ENCODE measurements at places on chromosomes 5 and 9. TPM values are rescaled to one million over a fixed set of nuclear protein-coding genes. Genes with fewer than 3 reads are reported as not detected.

GRCh38 chr9:12212860-12213259 lies 480.3 kb upstream of the TYRP1 start:
- no peaks in the 10 kb centered on the region for H3K4me1 ChIP-seq
- no peak overlapping the region for H3K27ac ChIP-seq
- DNase-seq = no peak
- no peaks in the 10 kb centered on the region for H3K36me3 ChIP-seq

DNA sequence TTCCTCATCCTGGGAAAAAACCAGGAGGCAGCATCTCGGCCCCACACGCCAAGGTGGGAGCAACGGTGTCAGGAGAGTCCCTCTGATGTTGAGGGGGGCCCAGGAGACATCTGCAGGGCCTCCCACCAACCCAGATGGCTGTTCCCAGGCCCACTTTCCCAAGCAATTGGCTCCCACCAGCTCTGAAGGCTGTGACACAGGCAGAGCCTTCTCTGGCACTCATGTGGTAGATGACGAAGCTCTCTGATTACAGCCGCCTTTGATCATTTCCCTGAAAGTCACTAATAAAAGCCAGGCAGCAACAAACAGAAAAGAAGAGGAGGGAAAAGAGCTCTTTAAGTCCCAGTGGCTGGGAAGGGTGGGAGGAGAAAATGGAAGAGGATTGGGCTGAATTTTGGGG lies 226.5 kb downstream of the CDK5RAP2 start:
- no peak overlapping the region for H3K4me3 ChIP-seq
- no peaks in the 10 kb centered on the region for H3K4me1 ChIP-seq
- no peak for DNase-seq
- H3K27ac ChIP-seq = no peak overlapping the region
- no peaks in the 10 kb centered on the region for H3K36me3 ChIP-seq

DNA sequence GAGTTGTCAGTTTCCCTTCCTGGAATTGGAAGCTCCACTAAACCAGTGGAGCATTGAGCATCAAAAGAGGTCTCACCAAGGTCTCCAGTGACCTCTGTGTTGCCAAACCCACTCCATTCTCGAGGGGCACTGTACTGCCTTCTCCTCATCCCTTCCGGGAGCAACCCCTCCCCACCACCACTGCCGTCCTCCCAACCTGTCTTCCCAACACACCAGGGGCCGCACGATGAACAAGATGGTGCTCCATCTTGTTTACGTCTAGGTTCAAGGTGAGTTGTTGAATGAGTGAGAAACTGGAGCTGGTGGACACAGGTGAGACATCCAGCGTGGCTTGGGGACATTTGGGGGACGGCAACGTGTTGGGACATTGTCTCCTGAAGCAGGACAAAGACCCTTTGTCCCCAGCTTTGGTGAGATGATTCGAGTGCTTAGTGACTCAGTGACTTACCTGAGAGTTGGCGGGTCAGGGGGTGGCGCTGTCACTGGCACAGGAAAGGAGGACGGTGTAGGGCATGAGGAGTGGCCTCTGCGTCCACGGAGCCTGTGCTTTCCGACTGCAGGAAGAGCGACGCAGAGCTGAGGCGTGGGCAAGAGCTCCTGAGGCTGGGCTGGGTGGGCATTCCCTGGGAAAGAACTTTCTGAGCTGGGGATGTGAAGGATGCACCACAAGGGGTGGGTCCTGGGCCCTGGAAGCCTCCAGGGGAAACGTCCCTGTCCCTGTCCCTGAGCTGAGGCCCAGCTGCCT lies 44.8 kb upstream of the RNU6ATAC start:
- peak; percentile 48 for DNase-seq
- H3K27ac ChIP-seq = no peak overlapping the region
- H3K4me1 ChIP-seq = peaks cover 4% of the 10 kb centered on the region
- no peaks in the 10 kb centered on the region for H3K27me3 ChIP-seq
- H3K4me3 ChIP-seq = no peak overlapping the region
- H3K36me3 ChIP-seq = no peaks in the 10 kb centered on the region

DNA sequence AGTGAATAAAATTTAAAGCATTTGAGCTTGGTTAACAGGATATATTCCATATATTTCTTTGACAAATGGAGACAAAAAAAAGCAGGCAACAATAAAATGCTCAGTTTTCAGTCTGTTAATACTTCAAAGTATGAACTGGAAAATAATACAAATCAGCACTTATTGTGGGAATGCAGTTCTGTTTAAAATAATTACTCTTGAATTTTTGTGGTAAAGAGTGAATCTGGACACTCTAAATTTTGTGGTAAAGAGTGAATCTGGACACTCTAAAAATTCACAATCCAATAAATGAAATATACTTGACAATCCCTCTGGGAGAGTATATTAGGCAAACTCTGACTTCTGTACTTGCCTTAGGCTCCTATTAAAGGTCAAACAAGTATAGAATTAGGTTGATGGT lies 141.9 kb upstream of the RASA1 start:
- H3K27me3 ChIP-seq = no peaks in the 10 kb centered on the region
- H3K4me1 ChIP-seq = peaks cover 6% of the 10 kb centered on the region
- no peaks in the 10 kb centered on the region for H3K36me3 ChIP-seq
- no peak overlapping the region for H3K27ac ChIP-seq
- DNase-seq = no peak

- H3K4me3 ChIP-seq = no peak overlapping the region
- H3K36me3 ChIP-seq = no peaks in the 10 kb centered on the region
- H3K27me3 ChIP-seq = no peaks in the 10 kb centered on the region
- no peaks in the 10 kb centered on the region for H3K4me1 ChIP-seq
- DNase-seq = no peak
- H3K27ac ChIP-seq = no peak overlapping the region
These were observed 53.9 kb upstream of the RIC1 start for GRCh38 chr9:5575000-5575399.

DNA sequence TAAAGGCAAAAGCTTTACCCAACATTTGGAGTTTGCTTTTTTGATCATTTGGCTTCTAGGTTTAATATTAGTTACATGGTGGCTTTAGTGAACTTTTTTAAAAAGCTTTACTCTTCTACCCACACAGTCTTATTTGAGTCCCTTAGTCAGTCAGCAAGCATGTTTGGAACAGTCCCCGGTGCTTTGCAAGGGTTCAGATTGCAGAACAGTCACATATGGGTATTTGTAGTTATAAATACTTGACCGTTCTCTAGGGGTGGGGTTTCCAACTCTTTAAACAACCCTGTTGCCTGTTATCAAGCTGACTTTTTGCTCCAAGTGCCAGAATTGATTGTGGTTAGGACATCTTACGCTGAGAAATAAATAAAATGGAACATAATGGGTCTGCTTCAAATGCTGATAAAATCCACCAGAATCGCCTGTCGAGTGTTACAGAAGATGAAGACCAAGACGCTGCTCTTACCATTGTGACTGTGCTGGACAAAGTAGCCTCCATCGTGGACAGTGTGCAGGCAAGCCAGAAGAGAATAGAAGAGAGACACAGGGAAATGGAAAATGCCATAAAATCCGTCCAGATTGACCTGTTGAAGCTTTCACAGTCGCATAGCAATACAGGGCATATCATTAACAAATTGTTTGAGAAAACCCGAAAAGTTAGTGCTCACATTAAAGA lies at the start of gene CAVIN4:
CAVIN4 (plus strand) TSS at position 304 of the 673 bp plus-strand sequence; CDS start at position 369, 65 bp downstream.
- H3K4me3 ChIP-seq = no peak within 1 kb of the TSS
- H3K27me3 ChIP-seq = no peaks in the 10 kb centered on the region
- no peaks in the 10 kb centered on the region for H3K36me3 ChIP-seq
- no peaks in the 10 kb centered on the region for H3K4me1 ChIP-seq

DNA sequence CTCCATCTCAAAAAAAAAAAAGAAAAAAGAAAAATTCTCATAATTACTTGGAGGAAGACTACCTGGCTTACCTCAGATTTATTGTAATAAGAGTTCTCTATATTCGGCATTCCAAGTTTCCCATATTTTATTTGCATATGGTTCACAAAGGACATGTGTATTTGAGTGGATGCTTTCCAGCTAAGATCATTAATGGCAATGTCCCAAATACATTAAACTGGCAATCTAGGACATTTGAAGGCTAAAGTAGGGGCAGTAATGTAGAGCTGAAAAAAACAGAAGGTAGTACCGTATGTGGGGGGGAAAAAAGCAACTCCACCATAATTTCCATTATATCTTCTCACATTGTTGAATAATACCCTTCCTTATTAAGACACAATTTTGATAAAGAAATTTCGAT lies 4.9 kb downstream of the TUT7 start:
- H3K4me1 ChIP-seq = peaks cover 71% of the 10 kb centered on the region
- peaks cover 39% of the 10 kb centered on the region for H3K36me3 ChIP-seq
- H3K27ac ChIP-seq = no peak overlapping the region
- DNase-seq = no peak
- no peaks in the 10 kb centered on the region for H3K27me3 ChIP-seq
- no peak overlapping the region for H3K4me3 ChIP-seq

DNA sequence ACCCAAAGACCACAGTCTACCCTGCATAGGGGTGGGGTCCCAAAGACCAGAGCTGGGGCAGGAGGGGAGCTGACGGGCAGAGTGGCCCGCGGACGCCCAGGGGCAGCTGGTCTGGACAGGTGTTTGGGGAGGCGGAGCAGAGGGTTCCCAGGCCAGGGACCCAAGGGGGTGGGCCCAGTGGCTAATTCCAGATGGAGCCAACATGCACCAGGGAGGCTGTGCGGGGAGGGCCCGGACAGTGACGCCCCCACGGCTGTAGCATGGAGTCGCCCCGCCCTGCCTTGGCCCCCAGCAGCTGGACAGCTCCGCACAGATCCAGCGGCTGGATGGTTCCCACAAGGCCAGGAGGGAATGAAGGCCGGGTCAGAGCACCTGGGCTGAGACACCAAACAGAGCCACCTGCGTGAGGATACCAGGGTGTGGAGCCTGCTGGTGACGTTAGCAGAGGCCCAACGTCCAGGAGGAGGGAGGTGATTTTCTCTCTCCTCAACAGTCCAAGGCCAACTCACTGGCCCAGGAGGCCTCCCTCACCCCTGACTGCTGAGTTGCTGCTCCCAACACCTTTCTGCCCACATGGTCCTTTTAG lies 55.3 kb upstream of the EGFL7 start:
- H3K36me3 ChIP-seq = no peaks in the 10 kb centered on the region
- no peak overlapping the region for H3K4me3 ChIP-seq
- peaks cover 18% of the 10 kb centered on the region for H3K4me1 ChIP-seq
- no peak overlapping the region for H3K27ac ChIP-seq

GRCh38 chr9:91428436-91428835 lies 4.8 kb upstream of the NFIL3 start:
- H3K36me3 ChIP-seq = no peaks in the 10 kb centered on the region
- H3K4me3 ChIP-seq = no peak overlapping the region
- no peaks in the 10 kb centered on the region for H3K27me3 ChIP-seq
- H3K4me1 ChIP-seq = peaks cover 5% of the 10 kb centered on the region

- no peak for DNase-seq
- no peaks in the 10 kb centered on the region for H3K4me1 ChIP-seq
- no peaks in the 10 kb centered on the region for H3K36me3 ChIP-seq
- no peaks in the 10 kb centered on the region for H3K27me3 ChIP-seq
- H3K4me3 ChIP-seq = no peak overlapping the region
These were observed 161.6 kb downstream of the C5orf15 start for GRCh38 chr5:133806847-133807246.

GRCh38 chr5:180090098-180090768 lies 18.7 kb upstream of the RNF130 start:
- peak overlapping the region; percentile 58 for H3K27ac ChIP-seq
- H3K4me3 ChIP-seq = peak overlapping the region; percentile 58
- H3K27me3 ChIP-seq = no peaks in the 10 kb centered on the region
- DNase-seq = peak; percentile 91

- no peaks in the 10 kb centered on the region for H3K27me3 ChIP-seq
- no peaks in the 10 kb centered on the region for H3K36me3 ChIP-seq
- no peak overlapping the region for H3K27ac ChIP-seq
- no peak for DNase-seq
These were observed 4.8 kb downstream of the ROPN1L start for GRCh38 chr5:10446490-10446889.

DNA sequence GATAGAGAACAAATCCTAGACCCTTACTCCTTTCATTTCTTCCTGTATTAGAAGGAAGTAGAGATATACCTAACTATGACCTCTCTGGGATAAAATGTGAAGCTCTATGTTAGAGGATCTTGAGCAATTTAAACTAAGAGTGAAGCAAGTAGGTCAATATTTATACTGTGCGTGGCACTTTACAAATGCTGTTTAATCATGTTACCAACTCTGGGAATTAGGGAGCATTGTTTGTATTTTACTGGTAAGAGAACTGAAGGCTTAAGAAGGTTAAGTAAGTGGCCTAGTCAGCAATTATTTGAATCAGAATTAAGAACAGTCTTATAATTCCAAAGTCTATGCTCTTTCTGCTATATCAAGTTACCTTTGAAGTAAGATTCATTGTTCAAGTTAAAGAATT lies 12.0 kb downstream of the TNC start:
- no peaks in the 10 kb centered on the region for H3K27me3 ChIP-seq
- H3K4me1 ChIP-seq = no peaks in the 10 kb centered on the region
- peak overlapping the region; percentile 20 for H3K27ac ChIP-seq
- no peaks in the 10 kb centered on the region for H3K36me3 ChIP-seq
- DNase-seq = no peak

- no peak overlapping the region for H3K27ac ChIP-seq
- no peak overlapping the region for H3K4me3 ChIP-seq
- no peak for DNase-seq
- no peaks in the 10 kb centered on the region for H3K4me1 ChIP-seq
- H3K27me3 ChIP-seq = no peaks in the 10 kb centered on the region
- no peaks in the 10 kb centered on the region for H3K36me3 ChIP-seq
These were observed 398.6 kb downstream of the PSAT1 start for GRCh38 chr9:78695519-78695918.

DNA sequence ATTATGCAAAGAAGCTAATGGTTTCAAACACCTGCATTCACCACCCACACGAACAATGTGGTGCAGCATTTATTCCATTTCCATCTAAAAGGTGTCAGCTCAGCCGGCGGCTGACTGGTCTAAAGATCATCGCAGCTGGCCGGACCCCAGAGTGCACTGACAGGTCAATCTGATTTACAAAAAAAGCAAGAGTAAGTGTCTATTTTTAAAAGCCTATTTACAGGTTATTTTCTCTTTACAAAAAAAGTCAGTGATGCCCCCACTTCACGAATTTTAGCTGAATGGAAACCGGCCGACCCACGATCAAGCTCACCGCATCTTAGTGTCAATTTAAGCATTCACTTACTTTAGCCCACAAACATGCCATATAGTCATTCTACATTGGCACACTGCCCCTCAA lies 58.3 kb downstream of the SEMA4D start:
- H3K36me3 ChIP-seq = no peaks in the 10 kb centered on the region
- peak overlapping the region; percentile 58 for H3K27ac ChIP-seq
- no peak overlapping the region for H3K4me3 ChIP-seq

CETN3 gene
- 20.6 TPM for total RNA-seq

IL31RA gene
- total RNA-seq = 0.14 TPM

ADAMTS13 gene
- 2.0 TPM for total RNA-seq

LTC4S gene
- total RNA-seq = 22.6 TPM

TRMO gene
- total RNA-seq = 17.3 TPM

IARS1 gene
- total RNA-seq = 83.9 TPM

FPGS gene
- 68.9 TPM for total RNA-seq

DOK3 gene
- 45.6 TPM for total RNA-seq

PCDHGA6 gene
- total RNA-seq = 3.9 TPM

NTRK2 gene
- 0.98 TPM for total RNA-seq

PIK3R1 gene
- total RNA-seq = 137 TPM

PCDHA3 gene
- total RNA-seq = 1.3 TPM

ARHGEF37 gene
- total RNA-seq = 13.3 TPM

HACD4 gene
- total RNA-seq = 10.6 TPM

CHD1 gene
- total RNA-seq = 33.3 TPM

LCN6 gene
- total RNA-seq = 21.5 TPM
